ENCODE measurements at places on chromosomes 11 and 22.

- DNase-seq: no peak
These were observed 305.6 kb downstream of the TBC1D22A start for GRCh38 chr22:47067911-47068625.

- no peak for DNase-seq
These were observed 966.5 kb downstream of the NTM start for GRCh38 chr11:132336781-132337535.

GRCh38 chr11:30538251-30538650, 47.9 kb downstream of the MPPED2 start:
- no peak for DNase-seq

GRCh38 chr22:27340047-27340446, 461.5 kb downstream of the MN1 start:
- no peak for DNase-seq

DNA sequence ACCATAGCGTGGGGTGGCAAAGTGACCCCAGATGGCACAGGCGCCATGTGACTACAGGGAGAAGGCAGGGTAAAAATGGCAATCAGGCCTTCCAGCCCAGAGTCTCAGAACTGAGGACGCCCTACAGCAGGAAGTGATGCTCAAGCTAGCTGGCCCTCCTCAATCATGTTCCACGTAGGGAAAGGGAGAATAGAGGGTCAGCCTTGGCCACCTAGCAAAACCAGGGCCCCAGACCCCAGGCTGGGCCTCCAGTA, 978 bp upstream of the ANKRD13D start:
- no peak for DNase-seq

- DNase-seq: no peak
These were observed at the start of gene HSPA8 for GRCh38 chr11:123061403-123062157. Gene HSPA8 (minus strand): TSS chr11:123062136. CDS start chr11:123061324, 812 bp downstream.

GRCh38 chr22:49702068-49702397, 125.6 kb downstream of the BRD1 start:
- DNase-seq: no peak

DNA sequence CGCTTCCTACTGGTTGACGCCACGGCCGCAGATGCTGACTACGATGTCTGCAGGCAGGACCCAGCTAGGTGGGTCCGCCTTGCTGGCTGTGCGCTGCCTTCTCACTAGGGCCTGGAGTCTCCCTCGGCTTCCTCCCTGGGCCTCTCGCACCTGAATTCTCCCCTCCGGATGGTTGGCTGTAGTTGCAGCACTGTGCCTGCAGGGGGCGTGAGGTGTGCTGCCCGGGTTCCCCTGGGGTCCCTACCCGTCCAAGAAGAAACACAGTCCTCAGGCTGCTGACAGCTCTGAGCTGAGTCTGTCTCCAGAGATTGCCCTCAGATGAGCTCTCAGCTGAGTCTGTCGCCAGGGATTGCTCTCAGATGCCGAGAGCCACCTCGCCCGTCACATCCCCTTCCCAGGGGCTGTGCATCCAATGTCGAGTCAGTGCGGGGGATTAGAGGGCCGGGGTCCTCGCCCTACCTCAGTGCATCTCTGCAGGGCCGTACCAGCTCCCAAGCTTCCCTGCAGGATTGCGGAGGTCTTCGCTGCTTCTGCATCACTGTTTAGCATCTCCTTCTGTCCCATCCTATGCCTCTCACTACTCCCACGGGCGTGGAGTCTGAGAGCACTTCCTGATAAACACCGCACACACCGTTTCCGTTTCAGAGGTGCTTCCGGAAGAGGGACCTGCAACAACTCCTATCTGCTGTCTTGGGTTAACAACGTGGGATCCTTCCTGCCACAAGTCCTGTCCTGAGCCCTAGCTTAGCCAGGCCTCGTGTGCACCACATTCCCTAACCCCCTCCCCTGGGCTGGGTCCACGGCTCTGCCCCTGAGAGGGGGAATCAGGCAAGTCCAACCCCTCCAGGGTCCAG, 196.9 kb downstream of the CSNK2A3 start:
- peak; percentile 31 for DNase-seq

Data from activated CD8-positive, alpha-beta memory T cell treated with anti-CD3 and anti-CD28 coated beads for 48 hours (primary cell).